NAMALWA (cell line): ENCODE measurements at places on chromosomes 7 and 10.

DNA sequence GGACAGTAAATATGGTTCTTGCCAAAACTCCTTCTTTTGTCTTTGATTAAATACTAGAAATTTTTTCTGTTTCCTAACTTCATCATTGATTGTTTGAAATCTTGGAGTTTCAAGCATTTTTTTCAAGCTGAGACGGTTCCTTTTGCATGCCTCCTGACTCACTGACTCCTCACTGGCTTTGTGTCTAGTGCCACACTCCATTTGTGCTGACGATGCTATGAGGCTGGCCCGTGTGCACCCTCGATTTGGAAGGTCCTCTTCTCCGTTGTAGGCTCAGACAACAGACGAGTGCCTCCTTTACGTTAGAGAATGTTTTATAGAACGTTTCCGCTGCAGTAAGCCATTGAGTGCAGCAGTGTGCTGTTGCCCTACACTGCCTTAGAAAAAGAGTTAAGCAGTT is 10.8 kb upstream of the CSGALNACT2 start:
- DNase-seq: no peak

DNA sequence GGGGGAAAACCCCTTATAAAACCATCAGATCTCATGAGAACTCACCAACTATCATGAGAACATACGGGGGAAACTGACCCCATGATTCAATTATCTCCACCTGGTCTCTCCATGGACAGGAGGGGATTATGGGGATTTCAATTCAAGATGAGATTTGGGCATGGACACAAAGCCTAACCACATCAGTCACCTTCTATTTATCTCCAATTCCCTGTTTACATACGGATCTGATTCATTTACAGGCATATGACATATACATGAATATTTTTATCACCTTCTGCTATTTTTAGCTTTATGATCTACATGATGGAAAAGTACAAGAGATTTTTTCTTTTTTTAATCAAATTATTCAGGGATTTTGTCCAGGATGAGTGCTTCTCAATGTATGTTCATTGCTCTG is 944.5 kb downstream of the REEP3 start:
- no peak for DNase-seq

DNA sequence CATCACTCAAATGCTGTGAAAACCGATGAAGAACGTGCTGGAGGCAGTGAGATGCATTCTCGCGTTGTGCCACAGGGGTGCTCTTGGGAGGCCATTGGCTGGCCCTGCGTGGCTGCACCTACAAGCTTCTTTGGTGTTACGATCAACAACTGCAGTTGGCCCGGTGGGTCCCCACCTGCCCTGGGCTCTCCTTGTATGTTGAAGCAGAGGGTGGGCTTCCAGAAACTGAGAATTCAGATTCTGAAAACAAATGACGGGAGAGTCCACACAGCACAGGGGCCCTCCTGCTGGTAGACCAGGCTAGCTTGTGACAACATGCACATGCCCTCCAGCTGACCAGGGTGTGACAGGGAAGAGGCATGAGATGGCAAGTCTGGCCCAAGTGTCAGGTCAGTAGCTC is 23.7 kb upstream of the DDC start:
- peak; percentile 36 for DNase-seq

- no peak for DNase-seq
These were observed 45.5 kb downstream of the CASTOR2 start for GRCh38 chr7:75010036-75010435.

DNA sequence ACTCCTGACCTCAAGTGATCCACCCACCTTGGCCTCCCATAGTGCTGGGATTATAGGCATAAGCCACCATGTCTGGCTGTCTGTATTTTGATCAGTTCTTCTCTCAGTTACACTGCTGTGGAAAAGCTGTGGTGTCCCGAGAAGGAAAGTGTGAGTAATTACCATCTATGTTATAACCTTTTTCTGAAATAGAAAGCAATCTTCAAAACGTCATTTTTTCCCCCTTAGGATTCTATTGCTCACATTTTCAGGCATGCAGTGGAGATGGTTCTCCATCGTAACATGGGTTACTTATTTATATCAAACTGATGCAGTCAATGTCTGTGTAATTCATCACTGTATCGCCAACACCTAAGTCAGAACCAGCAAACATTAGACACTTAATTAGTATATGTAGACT is 103.5 kb upstream of the FAM3C start:
- no peak for DNase-seq

GRCh38 chr7:30027065-30027456 is 559 bp upstream of the FKBP14 start:
- DNase-seq: peak; percentile 92

DNA sequence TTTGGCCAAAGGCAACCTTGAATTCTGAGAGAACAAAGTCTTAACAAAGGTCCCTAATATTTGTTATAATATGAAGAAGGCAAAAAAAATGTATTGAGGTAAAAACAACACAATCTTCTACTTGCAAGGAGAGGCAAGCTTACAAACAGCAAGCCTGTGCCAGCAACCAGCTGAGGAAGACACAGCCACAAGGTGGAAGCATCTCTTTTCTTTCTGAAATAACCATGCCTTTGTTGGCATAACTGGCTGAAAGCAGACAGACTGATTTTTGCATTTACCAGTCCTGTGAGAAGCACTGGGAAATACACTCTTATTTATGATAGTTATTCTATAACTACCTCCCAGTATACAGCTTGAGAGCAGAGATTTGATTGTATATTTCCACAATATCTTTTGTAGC is 292.0 kb downstream of the PHTF2 start:
- peak; percentile 12 for DNase-seq

GRCh38 chr7:112945046-112945445 is 141.6 kb downstream of the GPR85 start:
- DNase-seq: no peak

- no peak for DNase-seq
These were observed 4.1 kb downstream of the JCAD start for GRCh38 chr10:30055226-30055662.

- no peak for DNase-seq
These were observed 54.7 kb downstream of the CHRM2 start for GRCh38 chr7:136923111-136923667.

GRCh38 chr10:3868271-3868664 is 83.3 kb upstream of the KLF6 start:
- DNase-seq: peak; percentile 22

- DNase-seq: no peak
These were observed 243.0 kb downstream of the BICC1 start for GRCh38 chr10:58755677-58756076.

DNA sequence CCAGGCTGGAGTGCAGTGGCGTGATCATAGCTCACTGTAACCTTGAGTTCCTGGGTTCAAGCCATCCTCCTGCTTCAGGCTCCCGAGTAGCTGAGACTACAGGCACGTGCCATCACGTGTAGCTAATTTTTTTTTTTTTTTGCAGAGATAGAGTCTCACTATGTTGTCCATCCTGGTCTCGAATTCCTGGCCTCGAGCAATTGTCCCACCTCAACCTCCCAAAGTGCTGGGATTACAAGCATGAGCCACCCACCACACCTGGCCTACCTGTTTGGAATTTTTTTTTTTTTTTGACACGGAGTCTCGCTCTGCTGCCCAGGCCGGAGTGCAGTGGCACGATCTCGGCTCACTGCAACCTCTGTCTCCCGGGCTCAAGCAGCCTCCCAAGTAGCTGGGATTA is 117.1 kb upstream of the PARD3 start:
- DNase-seq: no peak

- DNase-seq: no peak
These were observed 35.7 kb downstream of the GSDME start for GRCh38 chr7:24721481-24722001.

- DNase-seq: no peak
These were observed 229.5 kb downstream of the CNTNAP2 start for GRCh38 chr7:146346096-146346495.

DNA sequence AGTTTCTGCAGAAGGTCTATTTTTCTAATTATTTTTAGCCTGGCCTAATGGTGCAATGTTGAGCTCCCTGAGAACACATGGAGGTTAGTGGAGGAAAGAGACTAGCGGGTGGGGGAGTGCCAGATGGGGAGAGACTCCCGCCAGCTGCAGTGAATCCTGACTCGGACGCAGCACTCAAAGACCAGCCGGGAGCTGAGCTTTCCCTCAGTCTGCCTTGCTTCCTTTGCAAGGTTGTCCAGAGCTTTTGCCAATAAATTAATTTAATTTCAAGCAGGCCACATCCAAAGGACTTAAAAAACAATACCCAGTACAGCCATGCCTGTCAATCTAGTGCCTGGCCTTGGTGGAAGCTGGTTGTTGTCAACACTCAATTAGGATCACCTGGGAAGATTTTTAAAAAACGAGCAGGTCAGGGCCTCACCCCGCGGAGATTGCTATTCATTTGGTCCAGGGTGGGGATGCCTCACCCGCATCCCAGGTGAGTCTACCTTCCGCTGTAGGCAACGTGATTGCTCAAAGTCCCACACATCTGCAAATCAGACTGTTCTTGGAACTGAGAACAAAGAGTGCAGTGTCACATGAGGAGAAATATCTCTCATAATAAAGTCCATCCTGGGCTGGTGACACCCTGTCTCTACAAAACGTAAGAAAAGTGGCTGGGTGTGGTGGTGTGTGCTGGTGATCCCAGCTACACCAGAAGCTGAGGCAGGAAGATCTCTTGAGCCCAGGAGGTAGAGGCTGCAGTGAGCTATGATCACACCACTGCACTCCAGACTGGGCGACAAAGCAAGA is 4.0 kb downstream of the CLRN3 start:
- DNase-seq: no peak

DNA sequence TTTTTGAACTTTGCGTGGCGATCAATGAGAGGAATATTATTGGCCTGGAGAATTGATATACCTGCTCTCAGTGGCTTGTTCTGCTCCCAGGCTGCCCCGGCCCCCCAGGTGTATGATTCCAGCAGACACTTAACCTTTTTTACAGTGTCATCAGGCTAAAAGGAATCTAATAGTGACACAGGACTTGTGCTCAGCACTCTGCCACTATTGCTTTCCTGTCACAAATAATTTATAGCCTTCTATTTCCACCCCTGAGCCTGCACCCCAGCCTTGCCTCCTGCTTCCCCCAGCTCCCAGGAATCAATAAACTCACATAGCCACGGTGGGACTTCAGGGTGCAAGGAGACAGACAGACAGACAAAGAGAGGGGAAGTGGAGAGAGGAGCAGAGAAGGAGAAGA is 28.3 kb downstream of the PAX2 start:
- no peak for DNase-seq

GRCh38 chr7:74627661-74628411 is 29.7 kb upstream of the GTF2I start:
- DNase-seq: no peak

DNA sequence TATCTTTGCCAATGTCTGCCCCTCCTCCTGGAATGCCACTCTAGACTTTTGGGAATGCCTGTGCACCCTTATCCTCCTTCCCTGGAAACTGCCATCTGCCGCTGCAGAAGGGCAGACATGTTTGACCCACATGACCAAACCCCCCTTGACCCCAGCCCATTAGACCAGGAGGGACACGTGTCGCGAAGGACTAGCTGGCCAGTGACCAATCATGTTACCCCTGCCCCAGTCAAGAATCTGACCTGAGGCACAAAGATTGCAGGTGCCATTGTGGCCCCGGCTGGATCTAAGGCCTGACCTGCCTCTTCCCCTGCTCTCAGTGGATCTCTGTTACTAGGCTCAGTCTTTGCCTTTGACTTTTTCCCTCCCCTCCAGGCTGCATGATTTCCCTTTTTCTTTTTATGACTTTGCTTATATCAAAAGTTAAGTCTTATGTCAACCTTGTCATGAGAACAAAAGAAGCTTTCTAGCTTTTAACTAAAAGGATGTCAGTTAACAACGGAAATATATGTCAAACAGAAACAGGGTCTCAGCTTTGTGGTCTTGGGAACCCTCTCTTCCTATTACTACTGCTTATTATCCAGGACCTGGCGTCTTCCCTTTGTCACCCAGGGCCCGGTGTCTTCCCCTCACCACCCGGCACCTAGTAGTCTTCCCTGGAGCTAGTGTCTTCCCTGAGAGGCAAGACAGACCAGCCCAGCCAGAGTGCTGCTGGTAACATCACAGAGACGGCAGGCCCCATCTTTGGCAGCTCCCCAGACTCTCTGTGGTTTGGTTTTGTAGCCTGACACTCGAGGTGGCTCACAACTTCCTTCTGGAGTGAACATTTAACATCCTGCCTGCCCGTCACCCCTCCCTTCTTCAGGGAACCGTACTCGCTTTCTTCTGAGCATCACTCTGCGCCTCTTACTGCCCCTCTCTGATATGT is 24.4 kb upstream of the PPIF start:
- DNase-seq: no peak

DNA sequence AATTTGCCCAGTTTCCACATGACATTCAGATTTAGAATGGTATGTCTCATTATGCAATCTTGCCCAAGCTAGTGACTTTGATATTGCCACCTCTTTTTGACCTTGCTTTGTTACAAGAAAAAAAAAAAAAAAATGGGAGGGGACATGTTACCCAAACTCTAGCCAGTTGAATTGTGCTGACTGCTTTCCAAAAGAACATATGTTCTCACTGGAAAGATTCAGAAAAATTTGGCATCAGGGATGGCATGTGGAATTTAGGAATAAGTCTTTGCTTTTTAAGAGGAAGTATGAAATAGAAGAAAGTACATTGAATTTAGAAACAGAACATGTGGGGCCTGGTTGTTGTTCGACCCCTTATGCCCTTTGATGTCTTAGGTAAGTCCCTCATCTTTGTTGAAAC is 846.8 kb downstream of the NRG3 start:
- DNase-seq: no peak

DNA sequence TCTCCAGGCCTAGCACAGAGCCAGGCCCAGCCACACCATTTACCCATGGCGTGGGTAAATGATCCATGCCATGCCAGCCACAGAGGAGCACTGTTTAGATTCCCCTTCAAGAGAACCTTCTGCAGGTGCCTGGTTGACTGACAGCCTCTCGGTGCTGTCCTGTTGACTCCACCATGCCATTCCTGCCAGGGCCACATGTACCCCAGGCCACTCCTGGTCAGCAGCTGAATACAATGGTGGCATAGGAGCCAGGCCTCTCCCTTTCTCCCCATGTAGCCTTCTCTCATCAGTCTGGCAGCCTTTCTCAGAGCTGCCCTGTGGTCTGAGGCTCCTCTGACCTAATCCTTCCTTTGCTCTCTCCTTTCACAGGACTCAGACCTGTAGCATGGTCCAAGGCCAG is 39.2 kb upstream of the GPAM start:
- DNase-seq: no peak

GRCh38 chr7:7221599-7222038 is 39.3 kb downstream of the C1GALT1 start:
- no peak for DNase-seq

DNA sequence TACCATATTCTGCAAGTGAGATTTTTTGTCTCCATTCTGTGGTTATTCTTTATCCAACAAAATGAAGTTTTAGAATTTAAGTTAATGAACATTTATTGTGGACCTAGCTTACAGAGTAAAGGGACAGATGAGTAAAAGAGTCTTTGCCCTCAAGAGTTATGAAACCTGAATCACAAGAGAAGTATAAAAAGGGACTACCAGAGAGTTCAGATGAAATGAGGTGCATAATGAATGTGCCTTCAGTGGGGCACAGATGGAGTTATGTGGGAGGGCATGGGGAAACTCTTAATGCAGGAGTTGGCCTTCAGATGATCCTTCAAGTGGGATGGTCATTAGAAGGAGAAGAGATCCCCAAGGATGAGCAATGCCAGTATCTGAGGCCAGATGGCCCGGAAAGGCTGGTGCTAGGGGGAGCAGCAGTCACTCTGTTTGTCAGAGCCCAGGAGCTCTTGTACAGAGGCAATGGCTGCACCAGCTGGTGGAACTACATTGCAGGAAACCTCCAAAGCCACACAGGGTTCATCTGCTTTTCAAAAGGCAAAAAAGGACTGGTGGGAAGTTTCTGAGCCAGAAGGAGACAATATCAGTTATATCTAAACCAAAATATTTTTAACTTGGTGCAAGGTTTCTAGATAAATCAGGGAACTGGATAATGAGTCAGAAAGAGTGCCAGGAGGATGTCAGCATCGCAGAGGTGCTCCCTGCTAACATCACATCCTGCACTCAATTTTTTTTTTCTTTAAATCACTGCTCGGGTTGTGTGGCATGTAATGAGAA is 162.0 kb downstream of the KLF6 start:
- peak; percentile 69 for DNase-seq
